ENCODE measurements at places on chromosomes 3 and 15. TPM values are rescaled to one million over a fixed set of nuclear protein-coding genes. Genes with fewer than 3 reads are reported as not detected.

GRCh38 chr15:80640531-80641121 is 54.5 kb upstream of the ABHD17C start:
- no peak for DNase-seq

GRCh38 chr15:60720493-60721256 is 241.7 kb upstream of the ICE2 start:
- no peak for DNase-seq

- DNase-seq: no peak
Measured at GRCh38 chr3:126486360-126486847, 10.7 kb upstream of the ZXDC start.

GRCh38 chr3:16295298-16295890 is 30.4 kb downstream of the OXNAD1 start:
- DNase-seq: no peak

- no peak for DNase-seq
Measured at GRCh38 chr3:137869022-137869421, 104.9 kb downstream of the SOX14 start.

- no peak for DNase-seq
Measured at GRCh38 chr3:171564748-171565480, 104.7 kb upstream of the TNIK start.

DNA sequence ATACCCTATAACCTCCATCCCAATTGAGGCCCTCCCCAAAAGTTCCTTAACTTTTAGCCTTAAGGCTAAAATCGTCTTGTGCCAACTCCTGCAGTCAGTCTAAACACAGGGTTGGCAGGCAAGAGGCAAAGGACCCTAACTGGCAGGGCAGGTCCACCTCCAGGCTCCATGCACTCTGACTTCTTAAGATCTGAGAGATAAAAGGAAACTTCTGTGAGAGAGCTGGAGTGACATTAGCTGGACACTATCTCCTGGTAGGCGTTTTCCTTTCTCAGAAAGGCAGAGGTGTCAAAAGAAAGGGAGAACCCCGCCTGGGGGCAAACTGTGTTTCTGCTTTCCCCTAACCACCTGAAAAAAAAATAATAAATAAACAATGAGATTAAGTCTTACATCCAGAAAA is 3.6 kb downstream of the CHSY1 start:
- no peak for DNase-seq

GRCh38 chr3:3127432-3128010 is 781 bp downstream of the TRNT1 start:
- no peak for DNase-seq

DNA sequence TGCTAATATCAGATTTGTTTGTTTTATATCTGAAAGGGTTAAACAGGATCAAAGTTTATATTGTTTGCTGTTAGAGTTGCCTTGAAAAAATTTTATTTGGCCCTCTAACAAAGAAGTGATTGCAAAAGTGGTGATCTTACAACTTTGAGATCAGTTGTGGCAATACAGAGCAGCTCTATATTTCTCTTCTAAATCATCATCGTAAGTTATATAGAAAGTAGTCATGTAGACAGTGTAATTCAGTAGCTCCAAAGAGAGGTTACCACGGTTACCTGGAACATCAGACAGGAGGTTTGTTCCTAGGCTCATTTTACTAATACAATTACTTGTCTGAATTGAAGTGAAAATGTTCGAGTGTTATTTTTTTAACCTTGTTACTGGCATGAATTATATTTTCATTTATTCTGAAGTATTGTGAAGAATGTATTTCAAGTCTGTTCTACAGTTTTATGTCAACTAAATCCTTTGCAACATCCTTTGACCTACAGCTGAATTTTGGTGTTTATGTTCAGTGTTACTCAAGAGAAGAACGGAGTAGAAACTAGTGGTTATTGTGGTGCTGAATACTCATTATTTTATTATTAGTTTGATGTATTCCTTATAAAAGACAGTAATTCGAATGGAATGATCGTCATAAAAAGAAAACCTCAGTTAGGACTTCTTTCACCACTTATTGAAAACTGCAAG is 214.2 kb downstream of the NAALADL2 start:
- DNase-seq: no peak

GRCh38 chr3:156614642-156615511 is 59.5 kb upstream of the TIPARP start:
- DNase-seq: no peak

DNA sequence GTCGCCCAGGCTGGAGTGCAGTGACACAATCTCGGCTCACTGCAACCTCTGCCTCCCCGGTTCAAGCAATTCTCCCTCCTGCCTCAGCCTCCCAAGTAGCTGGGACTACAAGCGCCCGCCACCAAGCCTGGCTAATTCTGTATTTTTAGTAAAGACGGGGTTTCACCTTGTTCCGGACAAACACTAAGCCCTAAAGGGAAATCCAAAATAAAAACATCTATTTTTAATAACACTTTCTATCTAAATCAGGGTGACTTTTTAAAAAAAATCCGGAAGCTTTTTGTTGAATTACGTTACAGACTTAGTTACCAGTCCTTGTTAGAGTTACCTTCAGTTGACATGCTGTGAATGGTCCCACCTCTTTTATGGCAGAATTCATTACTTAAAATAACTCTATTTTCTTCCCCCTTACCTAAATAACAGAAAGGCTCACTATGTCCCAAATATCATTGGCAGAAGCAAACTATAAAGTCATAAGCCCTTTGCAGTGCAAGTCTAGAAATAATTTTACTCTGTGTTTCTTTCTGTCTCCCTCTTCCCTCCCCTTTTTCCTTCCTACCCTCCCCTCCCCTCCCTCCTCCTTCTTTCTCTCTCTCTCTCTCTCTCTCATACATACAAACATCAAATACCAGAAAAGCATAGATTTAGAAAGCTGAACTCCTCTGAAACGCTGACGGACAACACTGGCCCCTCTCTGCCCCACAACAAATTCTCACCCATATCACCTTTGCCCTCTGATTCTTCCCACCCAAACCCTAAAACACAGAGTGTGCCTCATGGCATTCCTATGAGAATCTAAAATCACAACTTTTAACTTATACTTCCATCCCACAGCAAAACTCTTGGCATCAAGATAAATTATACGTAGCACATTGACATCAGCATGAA is 18.3 kb downstream of the THBS1 start:
- no peak for DNase-seq

DNA sequence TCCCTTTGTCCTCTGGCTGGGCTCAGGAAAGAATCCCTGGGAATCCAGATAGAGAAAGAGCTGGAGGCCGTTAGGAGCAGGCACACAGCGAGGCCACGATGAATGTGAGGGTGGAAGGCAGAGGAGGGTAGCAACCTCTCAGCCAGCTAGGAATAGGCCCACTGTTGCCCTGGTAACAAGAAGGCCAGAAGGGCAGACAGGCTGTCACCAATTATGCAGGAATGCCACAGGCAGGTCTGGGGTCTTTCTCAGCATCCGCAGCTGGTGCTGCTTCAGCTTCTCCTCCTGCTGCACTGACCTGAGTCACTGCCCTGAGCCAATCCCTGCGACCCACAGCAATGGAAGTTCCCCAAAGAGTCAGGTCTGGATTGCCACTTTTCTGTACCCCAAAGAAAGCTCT is 62.8 kb upstream of the C3orf80 start:
- DNase-seq: no peak

- peak; percentile 47 for DNase-seq
Measured at GRCh38 chr3:13482106-13482690, 2.1 kb downstream of the HDAC11 start.

GRCh38 chr3:196406811-196407470 is 25.3 kb downstream of the UBXN7 start:
- no peak for DNase-seq

GRCh38 chr3:150330872-150331271 is 77.2 kb upstream of the TSC22D2 start:
- DNase-seq: no peak

DNA sequence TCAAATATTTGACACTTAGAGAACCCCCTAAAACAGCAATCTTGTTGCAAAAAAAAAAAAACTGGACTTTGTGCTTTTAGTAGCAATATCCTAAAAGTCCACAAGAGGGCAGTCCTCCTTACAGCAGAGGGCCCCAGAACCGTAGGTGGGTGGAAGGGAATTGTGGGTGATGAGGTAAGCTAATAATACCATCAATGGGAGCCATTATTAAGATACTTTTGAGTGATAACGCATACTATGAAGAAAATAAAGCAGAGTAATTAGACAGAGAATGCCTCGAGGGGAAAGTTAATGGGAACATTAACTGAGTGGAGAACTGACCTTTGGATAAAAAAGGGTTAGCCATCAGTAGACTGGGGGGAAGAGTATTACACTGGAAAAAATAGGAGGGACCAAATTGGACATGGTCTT is 229.9 kb downstream of the THRB start:
- DNase-seq: no peak

- no peak for DNase-seq
Measured at GRCh38 chr15:35725353-35725752, 179.4 kb upstream of the DPH6 start.

GRCh38 chr3:54819946-54820345 is 107.9 kb downstream of the LRTM1 start:
- no peak for DNase-seq

DNA sequence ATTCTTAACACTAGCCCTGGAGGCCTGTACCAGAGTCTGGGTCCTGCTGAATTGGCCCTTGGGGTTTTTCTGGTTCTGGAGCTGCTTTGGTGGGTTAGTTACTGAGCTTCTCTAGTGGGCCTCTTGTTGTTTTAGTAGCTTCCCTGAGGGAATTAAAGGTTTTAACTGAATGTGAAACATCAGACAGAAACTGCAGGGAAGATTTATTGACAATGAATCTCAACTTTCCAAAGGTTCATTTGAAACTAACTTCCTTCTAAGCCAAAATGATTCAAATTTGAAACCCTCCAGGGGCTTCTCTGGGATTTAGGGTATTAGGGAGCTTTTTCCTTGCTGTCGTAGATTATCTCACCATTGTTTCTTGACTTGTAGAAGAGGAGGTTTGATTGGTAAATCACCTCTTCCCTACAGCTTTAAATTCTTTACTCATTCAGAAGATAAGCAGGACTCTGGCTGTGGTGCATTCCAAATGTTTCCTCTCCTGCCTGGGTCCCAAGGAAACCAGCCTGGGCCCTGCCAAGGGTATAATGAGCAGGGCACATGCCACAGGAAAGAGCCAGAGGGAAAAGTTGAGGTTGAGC is 71.0 kb downstream of the TP63 start:
- no peak for DNase-seq

DNA sequence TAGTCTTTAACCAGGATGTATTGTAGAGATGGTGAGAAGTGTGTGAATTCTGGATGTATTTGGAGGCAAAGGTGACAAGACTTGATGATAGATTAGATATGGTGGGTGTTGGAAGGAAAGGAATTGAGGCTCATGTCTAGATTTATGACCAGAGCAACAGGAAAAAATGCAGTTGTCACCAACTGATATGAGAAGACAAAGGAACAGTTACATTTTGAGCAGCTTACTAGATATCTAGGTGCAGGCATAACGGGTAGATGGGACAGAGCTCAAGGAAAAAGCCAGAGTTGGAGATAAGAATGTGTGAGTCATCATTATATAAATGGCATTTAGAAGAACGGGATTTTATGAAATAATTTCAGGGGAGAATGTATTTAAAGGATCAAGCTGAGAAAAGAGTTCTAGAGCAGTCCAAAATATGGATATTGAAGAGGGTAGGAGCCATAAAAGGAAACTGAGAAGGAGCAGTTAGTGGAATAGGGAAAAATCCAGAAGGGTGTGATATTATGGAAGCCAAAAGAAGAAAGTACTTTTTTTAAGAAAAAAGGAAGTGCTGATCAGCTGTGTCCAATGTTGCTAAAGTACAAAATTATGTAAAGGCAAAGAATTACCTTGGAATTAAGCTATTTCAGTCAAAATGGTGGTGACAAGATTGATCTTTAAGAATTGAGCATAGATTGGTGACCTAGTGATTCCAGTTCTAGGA is 262.5 kb downstream of the CGGBP1 start:
- DNase-seq: no peak

DNA sequence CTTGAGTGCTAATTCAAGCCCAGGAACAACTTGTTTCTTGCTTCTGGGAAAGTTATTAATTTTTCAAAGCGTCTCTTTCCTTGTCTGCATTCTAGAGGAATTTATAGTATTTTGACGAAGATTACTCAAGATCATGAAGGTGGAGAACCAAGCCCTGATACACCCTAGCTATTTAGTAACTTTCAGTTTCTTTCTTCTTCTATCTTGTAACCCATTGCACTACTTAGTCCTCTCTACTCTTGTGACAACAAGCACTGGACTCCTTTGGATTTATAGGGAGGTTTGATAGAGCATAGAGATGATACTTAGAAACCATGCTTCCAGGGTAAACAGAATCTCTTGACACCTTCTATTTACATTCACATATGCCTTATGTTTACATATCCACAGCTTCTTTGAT is 203.3 kb upstream of the GRM7 start:
- no peak for DNase-seq

Gene USF3
- polyA plus RNA-seq: 4.8 TPM

Gene CISH
- 11.8 TPM for polyA plus RNA-seq

Gene MYZAP
- polyA plus RNA-seq: 7.2 TPM

Gene GATM
- polyA plus RNA-seq: 10.3 TPM

Gene PRSS50
- polyA plus RNA-seq: not detected

Gene PAK6
- 2.8 TPM for polyA plus RNA-seq

Gene UPK1B
- not detected for polyA plus RNA-seq

Gene PLSCR5
- polyA plus RNA-seq: not detected

Gene SEMA3F
- 1.2 TPM for polyA plus RNA-seq

Gene SAMMSON
- not detected for polyA plus RNA-seq

Gene RHOV
- polyA plus RNA-seq: 4.8 TPM

Gene TMC3
- polyA plus RNA-seq: not detected

Gene DPPA2
- not detected for polyA plus RNA-seq

Gene PLA2G4F
- 12.9 TPM for polyA plus RNA-seq
